ENCODE measurements at places on chromosomes 11 and 22.

DNA sequence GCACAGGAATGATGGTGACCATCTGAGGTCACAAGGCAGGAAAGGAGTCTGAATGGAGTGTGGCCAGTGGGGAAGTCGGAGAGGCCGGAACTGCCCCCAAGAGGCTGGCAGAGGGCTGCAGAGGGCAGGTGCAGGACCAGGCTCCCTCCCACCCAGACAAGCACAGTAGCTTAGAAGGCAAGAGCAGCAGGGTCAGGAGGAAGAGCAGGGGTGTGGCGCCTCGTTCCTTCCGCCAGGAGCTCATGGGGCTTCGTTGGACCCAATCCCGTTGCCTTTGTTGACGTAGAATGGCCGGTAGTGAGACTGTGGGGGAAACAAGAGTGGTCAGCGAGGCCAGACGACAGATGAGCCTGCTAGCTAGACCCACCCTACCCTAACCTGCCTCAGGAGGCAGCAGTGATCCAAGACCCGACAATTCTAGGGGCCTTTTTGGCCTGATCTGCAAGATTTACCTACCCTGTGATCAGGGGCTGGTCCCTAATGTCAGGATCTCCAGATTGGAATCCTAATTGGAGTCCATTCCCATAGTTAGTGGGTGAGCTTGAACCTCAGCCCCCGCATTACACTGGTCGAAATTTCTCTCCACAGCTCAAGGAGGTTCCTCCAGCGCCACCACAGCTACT lies 25.6 kb downstream of the TRIM29 start:
- DNase-seq = no peak

DNA sequence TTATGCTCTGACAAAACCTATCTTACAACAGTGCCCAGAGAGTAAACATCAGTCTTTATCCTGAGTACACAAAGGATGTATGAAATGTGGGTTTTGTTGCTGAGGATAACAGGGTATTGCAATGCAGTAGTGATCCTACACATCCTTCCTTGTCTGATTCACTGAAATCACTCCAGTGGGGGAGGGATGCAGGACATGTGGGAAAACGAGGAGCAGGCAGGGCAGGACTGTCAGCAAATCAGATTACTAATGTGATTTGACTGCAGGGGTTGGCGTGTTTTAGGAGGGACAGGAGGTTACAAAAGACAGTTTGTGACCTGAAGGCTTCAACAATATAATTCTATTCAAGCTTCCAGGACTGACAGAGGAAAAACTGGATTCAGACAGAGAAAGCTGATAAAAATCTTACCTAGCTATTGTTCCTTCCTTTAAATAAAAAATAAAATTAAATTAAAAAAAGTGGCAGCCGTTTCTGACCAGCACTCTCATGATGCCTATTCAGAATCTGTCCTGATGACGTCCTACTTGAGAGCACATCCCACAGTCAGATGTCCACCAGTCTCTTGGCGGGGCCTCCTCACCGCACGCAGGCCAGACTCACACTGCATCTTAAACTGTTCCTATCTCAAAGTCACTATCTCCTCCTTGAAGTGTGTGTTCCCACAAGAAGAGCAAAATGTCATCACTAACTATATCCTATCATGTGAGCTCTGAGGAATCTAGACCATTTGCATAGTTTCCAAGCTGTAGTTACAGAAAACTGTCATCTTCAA lies 50.6 kb upstream of the MN1 start:
- DNase-seq = no peak

GRCh38 chr22:18991138-18991432 lies 55.0 kb upstream of the PRODH start:
- no peak for DNase-seq

DNA sequence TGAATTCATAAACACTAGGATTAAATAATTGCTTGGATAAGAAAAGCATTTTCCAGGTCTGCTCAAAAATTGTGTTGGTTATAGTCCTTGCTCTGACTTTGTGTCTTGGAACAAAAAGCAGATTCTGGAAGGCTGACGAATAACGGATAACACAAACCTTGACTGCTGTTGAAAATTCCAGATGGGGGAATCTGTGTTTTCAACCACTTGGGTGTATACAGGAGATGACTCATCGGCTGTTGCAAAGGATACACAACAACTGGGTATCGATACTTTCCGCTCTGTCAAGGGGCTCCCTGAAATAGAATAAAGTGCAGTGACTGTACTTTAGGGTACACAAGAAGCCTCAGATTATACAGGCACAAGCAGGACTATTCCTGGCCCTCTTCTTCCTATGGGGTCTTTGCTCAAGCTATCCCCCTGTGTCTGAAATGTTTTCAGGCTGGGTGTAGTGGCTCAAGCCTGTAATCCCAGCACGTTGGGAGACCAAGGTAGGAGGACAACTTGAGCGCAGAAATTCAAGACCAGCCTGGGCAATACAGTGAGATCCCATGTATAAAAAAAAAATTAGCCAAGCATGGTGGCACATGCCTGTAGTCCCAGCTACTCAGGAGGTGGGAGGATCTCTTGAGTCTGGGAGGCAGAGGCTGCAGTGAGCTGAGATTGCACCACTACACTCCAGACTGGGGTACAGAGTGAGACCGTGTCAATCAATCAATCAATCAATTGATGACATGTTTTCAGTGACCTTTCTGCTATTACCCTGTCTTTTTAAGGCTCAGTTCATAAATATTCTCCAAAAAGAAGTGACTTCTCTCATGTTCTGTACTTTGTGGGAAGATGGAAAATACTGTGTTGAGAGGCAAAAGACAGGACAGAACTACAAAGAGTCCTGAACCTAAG lies 48.6 kb upstream of the UCP3 start:
- peak; percentile 29 for DNase-seq

DNA sequence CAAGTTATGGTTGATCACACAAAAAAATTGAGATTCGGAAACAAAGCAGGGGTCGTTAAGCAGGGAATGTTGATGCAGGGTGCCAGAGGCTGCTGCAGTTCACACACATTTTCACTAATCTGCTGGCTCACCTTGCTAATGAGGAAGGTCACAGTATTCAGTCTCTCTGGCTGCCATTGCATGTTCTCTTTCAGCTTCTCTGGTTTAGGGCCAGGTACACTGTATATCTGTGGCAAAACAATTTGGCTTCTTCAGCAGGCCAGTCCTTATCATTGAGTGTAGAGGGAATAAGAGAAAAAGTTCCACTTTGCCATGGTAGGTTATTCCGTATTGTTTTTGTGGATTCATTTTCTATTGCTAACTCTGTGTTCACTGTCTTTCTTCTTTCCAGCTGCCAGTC lies 283.7 kb upstream of the ANO3 start:
- DNase-seq = no peak

- no peak for DNase-seq
Observed at GRCh38 chr11:95339086-95339901, 108.3 kb upstream of the SESN3 start.

DNA sequence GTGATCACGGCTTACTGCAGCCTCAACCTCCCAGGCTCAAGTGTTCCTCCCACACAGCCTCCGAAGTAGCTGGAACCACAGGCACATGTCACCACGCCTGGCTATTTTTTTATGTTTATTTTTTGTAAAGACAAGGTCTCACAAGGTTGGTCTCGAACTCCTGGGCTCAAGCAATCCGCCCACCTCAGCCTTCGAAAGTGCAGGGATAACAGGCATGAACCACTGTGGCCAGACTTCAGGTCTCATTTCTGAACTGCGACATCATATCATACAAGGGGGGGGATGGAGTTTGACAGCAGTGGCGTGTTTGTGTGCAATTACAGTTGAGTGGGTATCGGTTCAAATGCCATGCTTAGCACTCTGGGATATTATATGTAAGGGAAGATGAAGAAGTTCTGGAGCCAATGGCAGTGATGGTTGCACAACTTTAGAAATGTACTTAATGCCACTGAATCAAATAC lies 6.9 kb downstream of the NAALADL1 start:
- no peak for DNase-seq

- peak; percentile 40 for DNase-seq
Observed at GRCh38 chr11:95375886-95376285, 144.9 kb upstream of the SESN3 start.

GRCh38 chr11:34149786-34150185 lies 44.4 kb downstream of the NAT10 start:
- no peak for DNase-seq

DNA sequence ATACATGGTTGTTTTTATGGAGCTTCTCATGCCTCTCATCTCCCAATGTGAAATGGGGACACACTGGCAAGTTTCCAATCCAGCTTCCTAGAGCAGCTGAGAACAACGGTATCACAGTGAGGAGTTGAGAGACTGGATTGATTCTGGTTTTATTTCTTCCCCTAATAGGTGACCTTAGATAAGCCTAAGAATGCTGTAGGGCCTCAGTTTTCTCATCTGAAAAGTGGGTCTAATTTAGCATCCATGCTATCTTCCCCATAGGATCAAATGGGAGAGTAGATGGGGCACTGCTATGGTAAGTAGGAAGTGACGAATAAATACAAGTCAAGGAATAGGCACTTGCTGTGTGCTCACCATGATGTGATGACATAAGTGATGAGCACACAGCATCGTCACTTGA lies 61.1 kb upstream of the PHOX2A start:
- DNase-seq = no peak

- DNase-seq = no peak
Observed at GRCh38 chr11:35950082-35950481, 6.2 kb downstream of the LDLRAD3 start.

DNA sequence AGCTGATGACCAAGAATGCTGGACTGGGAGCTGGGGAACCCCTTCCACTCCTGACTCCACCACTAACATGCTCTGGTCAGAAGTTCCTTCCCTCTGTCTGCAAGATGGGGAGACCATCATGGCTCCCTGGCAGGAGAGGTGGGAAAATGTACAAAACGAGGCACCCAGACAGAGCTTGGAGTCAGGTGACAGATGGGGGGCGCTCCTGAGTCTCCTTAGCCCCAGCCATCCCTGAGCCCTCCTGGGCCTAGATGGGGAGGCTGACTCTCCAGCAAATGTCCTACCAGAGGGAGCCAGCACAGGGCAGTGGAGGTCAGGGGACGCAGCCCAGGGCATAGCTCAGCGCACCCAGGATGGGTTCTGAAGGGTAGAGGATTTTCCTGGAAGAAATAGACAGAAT lies 20.0 kb downstream of the KCNJ4 start:
- no peak for DNase-seq

DNA sequence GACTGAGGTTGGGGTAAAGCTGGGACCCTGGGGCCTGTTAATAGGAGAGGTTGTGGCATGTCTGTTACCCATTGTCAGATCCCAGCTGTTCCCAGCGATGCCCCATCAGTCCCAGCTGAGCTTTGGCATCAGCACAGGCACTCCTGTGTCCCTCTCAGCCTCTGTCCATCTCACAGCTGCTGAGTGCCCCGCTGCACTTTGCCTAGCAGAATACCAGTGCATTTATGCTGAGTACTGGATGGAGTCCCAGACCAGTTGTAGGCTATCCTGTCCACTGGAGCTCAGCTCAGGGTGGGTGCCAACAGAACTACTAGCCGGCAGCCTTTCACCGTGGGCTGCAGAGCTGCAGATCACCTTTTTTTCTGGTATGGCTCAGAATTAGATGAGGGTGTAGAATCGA lies 9.9 kb downstream of the FXYD6 start:
- no peak for DNase-seq

- no peak for DNase-seq
Observed at GRCh38 chr11:66082946-66083698, 13.1 kb downstream of the PACS1 start.

GRCh38 chr22:42696331-42696967 lies 24.2 kb downstream of the A4GALT start:
- no peak for DNase-seq

GRCh38 chr11:128929991-128930390 lies 12.7 kb downstream of the TP53AIP1 start:
- no peak for DNase-seq

- no peak for DNase-seq
Observed at GRCh38 chr11:129102225-129102624, 89.9 kb downstream of the ARHGAP32 start.

GRCh38 chr11:11243590-11244469 lies 109.2 kb downstream of the CSNK2A3 start:
- no peak for DNase-seq

GRCh38 chr22:38273135-38273826 lies 471 bp upstream of the TMEM184B start:
- no peak for DNase-seq

DNA sequence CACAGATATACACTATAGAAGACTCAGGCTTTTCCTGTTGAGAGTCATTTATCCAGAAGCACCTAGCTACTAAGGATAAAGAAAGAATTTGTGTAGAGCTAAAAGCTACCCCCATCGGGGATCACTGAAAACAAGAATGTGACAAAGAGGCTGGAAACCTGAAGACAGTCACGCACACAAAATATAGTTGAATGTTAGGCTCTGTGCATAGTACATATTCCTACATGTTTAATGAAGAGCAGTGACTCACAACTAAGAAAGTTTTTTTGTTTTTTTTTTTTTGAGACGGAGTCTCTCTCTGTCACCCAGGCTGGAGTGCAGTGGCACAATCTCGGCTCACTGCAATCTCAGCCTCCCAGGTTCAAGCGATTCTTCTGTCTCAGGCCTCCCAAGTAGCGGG lies 8.4 kb downstream of the OR10V1 start:
- no peak for DNase-seq

DNA sequence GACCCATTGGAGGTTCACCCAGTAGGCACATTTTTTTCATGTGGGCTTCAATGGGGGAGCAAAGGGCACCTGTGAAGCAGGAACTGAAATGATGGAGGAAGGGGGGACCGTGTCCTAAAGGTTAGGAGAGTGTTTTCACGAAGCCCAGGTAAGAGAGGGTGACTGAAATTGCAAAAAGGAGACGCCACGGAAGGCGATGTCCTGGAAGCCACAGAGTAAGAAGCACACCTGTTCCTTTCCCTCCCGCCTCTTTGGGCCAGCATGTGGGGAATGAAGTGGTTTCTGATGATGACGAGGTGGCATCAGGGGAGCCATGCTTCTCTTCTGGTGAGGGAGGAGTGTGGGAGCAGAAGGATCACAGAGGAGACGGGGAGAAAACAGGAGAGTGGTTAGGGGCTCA lies 37.0 kb upstream of the MICAL2 start:
- no peak for DNase-seq

- DNase-seq = no peak
Observed at GRCh38 chr11:74321487-74322188, 10.2 kb upstream of the P4HA3 start.

- DNase-seq = no peak
Observed at GRCh38 chr11:78066471-78066870, 2.8 kb downstream of the THRSP start.

- DNase-seq = peak; percentile 7
Observed at GRCh38 chr11:92123540-92123939, 101.1 kb upstream of the FAT3 start.

- DNase-seq = peak; percentile 5
Observed at GRCh38 chr11:77191823-77192495, 63.9 kb downstream of the MYO7A start.

- DNase-seq = no peak
Observed at GRCh38 chr11:93761910-93762309, 20.4 kb downstream of the C11orf54 start.

GRCh38 chr11:1701091-1701807 lies 4.3 kb downstream of the KRTAP5-6 start:
- DNase-seq = no peak

DNA sequence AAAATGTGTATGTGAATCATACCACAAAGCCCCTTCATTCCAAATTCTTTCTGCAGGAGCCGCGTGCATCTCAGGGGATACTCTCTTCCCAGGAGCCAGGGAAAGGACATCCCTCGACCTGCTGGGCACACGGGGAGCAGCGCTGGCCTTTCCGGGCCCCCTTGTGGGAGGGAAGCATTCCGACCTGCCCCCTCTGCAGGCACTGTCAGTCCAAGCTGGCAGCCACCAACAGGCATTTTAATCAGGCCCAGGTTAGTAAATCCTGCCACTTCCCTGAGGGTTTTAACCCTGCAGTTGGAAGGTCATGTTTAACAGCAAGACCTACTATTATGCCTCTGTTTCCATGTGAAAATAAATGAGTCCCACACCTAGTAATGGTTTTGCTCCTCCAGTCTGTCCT lies 391.5 kb downstream of the SHANK2 start:
- DNase-seq = no peak

- DNase-seq = no peak
Observed at GRCh38 chr11:118175031-118175992, 1.1 kb downstream of the SCN2B start.

All from HFF-Myc (cell line).